ENCODE measurements at places on chromosomes 2 and 18. TPM values are rescaled to one million over a fixed set of nuclear protein-coding genes. Genes with fewer than 3 reads are reported as not detected.

- no peak for DNase-seq
These were observed 364.6 kb downstream of the LRP1B start for GRCh38 chr2:141766225-141766624.

DNA sequence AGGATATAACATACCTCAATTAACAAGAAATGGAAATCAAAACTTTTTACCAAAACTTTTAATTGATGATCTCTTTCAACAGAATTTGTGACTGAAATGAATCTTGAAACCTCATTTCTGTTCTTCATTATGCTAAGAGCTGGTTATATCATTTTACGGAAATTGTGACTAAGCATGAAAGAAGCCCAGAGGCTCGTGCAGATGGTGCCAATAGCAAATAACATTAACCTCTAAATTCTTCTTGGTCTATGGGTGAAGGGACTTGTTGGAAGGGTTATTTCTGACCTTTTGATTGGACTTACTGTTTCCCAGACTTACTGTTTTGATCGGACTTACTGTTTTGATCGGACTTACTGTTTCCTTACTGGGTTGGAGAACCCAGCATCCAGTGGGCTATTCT is 435.6 kb downstream of the TDRD15 start:
- no peak for DNase-seq

GRCh38 chr2:20110876-20111275 is 59.4 kb upstream of the LAPTM4A start:
- DNase-seq, result no peak

Gene RGPD3
- 1.1 TPM for total RNA-seq

DNA sequence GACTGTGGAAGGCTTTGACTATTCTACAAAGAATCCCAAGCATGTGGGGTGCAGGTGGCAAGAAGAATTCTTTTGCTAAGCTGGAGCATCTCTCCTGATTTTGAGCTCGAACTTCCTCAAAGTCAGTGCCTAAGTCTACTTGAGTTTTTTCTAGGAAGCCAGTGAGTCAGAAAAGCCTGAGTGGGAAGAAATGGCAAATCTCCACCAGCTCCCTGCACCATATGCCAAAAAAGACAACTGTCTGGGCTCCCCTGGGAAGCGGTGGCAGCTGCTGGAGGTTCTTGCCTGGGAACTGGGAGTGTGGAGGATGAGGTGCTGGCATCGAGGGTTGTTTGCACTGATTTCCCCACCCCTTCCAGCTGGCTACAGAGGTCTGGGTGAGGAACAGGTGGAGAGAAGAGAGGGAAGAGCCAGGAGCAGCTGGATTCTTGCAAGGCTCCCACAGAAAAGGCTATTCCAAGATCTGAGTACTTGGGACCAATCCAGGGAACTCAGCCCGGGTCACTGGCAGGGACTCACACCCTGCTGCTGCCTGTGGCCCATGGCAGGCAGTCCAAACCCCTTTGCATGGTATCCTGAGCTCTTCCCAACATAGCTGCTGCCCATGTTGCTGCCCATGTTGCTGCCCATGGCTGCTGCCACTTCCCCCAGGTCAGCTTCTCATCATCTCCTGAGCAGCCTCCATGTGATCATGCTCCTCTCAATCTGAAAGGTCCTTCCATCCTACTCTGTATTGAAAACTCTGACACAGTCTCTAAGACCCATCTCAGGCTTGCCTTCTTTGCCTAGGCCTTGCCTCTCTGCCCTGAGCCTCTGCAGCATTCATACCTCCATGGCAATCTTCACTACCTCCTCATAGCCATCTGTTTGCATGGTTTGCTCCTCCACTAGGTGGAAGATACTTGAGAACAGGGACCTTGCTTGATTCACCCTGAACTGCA is 128.3 kb upstream of the SPATS2L start:
- DNase-seq, result no peak

Data from omental fat pad (tissue), 4 donors.